ENCODE measurements at places on chromosomes 7 and 10.

- no peak for DNase-seq
Observed at GRCh38 chr7:79034730-79035129, 418.7 kb downstream of the MAGI2 start.

GRCh38 chr7:28942168-28942567, 16.0 kb downstream of the TRIL start:
- no peak for DNase-seq

DNA sequence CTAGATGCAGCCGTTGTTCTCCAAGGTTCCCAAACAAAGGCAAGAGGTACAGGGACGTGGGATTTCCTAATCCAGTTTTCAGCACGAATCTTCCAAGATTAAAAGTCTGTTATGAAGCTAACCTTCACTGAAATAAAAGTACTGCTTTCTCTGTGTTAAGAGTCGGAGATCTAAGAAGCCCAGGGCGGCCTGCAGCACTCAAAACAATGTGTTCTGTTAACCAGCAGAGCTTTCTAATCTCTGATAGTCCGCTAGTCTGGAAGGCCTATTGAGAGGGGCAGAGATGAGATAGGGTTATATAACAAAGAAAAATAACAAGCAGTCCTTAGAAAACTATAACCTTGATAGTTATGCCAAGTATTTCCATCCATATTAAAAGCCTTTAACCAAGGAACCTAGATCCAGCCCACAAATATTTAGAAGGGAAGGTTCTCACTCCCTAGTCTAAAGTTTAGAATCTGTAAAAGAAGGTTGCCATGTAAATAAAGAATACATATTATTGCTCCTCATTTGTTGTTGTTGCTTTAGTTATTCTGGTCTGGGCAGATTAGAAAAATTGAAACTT, 106.3 kb upstream of the SVIL start:
- DNase-seq: no peak

DNA sequence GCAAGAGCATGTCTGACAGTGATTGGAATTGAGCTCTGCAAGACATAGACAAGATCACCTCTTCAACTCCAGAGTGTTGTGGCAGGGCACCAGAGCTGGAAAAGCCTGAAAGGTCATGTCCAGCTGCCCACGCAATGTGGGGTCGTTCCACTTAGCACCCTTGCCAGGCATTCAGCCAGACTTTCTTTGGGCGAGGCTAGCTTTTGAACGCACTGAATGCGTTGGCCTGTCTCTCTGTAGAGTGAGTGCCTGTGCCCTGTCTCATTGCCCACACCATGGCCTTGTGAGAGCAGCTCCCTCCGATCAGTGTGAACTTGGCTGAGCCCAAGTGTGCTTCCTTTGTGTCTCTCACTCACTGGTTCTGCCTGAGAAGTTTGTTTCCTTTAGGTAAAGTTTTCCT, 23.3 kb downstream of the UBTD1 start:
- DNase-seq: no peak

GRCh38 chr7:128876978-128877755, 14.5 kb downstream of the ATP6V1F start:
- DNase-seq: no peak

DNA sequence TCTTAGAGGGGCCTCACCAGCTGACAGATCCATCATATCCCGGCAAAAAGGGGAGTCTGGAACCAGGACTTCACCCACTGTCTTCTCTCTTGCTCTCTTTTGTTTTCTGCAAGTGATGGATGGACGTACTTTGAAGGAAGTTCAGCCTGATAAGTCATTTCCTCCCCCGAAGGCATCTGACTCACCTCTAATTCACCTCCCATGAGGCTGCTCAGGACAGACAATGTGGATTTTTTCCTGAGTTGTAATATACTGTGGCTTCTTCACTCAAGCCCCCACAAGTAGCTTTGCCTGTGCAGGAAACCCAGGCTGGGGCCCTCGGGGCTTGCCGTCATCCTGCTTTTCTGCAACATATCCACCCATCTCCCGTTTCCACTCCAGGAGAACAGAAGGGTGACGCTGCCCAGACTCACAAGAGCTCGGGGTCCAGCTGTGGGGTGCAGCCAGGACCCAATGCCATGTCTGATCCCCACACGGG, 70.4 kb downstream of the ASB13 start:
- DNase-seq: no peak

- DNase-seq: peak; percentile 96
Observed at GRCh38 chr7:106112118-106112971, at the start of gene SYPL1. Gene SYPL1, minus strand, starts transcription at chr7:106112312. Its CDS starts 104 bp downstream, at chr7:106112208.

DNA sequence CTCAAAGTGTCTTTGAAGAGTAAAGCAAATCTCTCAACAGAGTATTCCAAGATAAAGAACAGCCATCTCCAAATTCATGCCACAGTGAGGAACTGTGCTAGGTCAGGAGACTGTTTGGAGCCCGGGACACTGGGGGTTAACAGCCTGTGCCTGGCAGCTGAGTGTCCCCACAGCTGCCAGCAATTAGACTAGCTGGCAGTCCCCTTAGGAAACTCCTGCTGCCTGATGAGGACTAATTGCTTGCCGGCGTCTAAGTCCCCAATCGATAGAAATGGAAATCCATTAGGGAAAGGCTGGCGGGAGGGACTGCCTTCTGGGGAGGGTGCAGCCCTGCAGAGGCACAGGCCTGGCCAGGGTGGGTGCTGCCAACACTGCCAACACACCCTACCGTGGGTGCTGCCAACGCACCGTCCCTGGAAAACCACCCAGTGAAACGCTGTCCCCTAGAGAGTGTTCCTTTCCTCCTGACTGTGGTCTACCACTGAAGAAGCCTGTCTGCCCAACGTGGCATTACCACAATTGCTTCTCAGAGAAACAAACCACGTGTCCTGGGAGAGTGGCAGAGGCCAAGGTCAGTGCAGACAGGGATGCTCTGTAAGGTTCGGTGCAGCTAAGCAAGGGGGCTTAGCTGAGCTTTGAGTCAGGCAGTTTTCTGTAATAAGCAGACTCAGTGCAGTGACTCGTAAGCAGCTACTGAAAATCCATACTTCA, 60.8 kb downstream of the XRCC2 start:
- no peak for DNase-seq

GRCh38 chr7:117946151-117946633, 73.0 kb upstream of the CTTNBP2 start:
- DNase-seq: no peak

GRCh38 chr7:84123965-84124547, 70.5 kb downstream of the SEMA3A start:
- no peak for DNase-seq

- DNase-seq: no peak
Observed at GRCh38 chr7:129262324-129262723, 37.5 kb downstream of the AHCYL2 start.

GRCh38 chr10:101308051-101308450, 45.9 kb upstream of the BTRC start:
- no peak for DNase-seq

DNA sequence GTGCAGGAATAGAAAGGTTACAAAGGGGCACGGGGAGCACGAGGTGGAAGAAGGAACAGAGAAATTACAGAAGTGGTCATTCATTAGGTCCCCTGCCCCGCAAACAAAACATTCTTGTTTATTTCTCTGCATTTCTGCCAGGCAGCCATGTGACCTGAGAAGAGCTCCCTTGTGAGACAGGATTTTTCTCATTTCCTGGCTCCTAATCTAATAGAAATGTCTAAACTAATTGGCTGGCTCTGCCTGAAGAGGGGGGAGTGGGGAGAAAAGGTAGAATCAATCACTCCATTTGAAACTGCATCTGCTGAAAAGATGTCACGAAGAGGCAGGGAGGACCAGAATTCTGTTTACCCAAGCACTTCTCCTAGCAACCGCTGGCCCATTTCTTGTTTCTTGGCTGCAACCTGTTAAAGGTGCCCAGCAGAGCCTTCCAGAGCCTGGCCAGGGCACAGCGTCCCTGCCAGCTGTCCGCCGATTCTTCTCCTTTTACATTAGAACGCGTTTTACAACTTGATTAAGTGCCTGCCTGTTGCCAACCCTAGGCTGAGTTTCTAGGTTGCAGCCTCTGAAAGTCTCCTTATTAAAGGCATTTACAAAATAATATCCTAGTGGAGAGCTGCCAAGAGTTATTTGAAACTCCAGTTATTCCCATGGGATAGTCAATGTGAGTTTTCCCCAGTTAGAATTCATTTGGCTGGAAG, 1227.6 kb downstream of the TYW1 start:
- no peak for DNase-seq

DNA sequence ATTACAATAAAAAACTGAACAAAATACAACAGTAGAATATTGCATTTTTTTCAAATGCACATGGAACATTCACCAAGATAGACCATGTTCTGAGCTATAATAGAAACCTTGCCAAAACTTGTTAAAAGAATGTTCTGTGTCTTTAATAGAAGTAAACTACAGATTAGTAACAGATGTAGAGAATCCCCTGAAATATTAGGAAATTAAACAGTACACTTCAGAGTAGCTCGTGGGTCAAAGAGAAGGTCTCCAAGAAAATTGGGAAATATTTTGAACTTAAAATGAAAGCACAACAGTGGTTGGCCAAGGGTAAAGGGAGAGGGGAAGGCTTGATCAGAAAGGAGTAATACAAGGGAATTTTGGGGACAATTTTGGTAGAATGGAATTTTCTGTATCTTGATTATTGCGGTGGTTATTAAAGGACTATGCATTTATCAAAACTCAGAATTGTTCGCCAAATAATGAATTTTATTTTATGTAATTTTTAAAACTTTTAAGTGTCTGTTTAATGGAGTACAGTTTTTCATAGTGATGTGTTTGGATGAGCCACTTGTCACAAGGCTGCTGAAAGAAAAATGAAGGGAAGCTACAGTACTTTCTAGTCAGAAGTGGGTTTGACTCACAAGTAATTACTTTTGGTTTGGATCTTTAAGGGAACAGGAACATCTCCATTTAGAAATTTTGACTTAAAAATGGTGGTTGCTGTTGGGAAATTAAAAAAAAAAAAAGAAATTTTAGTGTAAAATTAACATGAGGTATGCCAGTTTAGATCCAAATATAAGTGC, 10.2 kb downstream of the PLEKHA8 start:
- no peak for DNase-seq

DNA sequence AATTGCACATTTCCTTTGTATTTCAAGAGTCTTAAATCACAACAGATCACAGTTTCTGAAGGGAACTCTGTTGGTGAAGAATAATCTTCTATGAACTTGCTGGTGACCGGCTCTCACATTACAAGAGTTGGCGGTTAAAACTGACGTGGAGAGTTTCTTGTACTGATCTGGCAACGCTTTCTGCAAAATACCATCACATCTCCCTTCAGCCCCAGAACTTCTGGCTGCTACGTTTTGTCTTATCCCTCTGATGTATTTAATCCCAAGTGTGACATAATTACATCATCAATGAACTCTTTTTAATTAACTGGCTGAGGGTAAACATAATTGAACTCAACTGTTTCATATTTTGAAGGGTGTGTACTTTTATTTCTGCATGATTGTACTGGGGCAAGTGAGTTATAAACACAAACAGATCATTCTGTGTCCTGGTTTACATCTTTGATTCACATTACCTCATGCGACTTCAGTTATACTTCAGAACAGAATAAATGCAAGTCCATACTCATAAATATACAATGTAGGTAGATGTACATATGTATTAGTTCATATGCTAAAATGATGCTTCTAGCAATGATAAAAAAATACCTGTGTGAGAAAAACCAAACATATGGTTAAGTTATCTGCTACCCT, 105.1 kb upstream of the NPVF start:
- no peak for DNase-seq

DNA sequence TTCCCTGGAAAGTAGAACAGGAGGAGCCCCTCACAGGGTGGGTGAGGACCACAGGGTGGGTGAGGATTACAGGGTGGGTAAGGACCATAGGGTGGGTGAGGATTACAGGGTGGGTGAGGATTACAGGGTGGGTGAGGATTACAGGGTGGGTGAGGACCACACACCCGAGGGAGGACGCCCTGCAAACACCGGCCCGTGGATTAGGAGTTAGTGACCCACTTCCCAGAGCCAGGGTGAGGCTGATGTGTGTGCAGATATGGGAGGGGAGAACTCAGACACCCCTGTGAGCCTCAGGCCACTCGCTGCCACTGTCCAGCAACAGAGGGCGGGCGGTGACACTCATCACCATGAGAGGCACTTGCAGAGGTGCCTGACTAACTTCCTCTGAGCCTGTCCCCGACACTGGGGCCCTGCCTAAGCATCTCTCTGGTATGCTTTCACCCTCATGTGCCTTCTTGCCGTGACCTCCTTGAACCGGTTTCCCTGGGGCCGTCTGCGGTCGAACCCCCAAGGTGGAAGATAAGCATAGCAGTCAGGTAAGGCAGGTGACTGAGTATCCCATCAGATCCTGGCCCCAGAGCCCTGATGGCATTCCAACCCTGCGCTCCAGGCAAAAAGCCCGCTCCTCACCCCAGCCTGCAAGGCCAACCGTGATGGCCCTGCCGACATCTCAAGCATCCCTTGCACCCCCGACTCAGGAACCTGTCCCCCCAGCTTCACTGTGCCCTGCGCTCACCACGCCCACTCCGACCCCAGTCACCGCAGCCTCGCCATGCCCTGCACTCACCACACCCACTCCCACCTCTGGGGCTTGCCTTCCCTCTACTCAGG, 74.1 kb downstream of the FAM53B start:
- no peak for DNase-seq

- DNase-seq: no peak
Observed at GRCh38 chr7:25753837-25754236, 398.2 kb upstream of the NFE2L3 start.

- DNase-seq: no peak
Observed at GRCh38 chr10:62961951-62962523, 145.9 kb upstream of the EGR2 start.

GRCh38 chr7:44959433-44959951, 19.3 kb downstream of the MYO1G start:
- peak; percentile 74 for DNase-seq

DNA sequence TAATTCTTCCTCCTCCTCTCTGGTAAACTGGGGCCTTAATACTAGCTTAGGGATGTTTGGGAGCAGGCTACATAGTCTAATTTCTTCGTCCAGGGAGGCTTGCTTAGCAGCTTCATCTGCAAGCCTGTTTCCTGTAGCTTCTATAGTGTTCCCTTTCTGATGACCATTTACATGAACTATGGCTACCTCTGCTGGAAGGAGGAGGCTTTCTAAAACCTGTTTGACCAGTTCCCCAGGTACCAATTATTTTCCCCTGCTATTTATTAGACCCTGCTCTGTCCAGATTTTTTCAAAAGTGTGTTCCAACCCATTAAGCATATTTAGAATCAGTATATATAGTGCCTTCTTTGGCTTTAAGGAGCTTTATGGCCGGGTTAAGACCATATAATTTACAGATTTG, 38.8 kb upstream of the DNAH11 start:
- DNase-seq: no peak

GRCh38 chr7:47227762-47228177, 354.1 kb downstream of the TNS3 start:
- no peak for DNase-seq

- DNase-seq: no peak
Observed at GRCh38 chr7:70219061-70219460, 620.8 kb downstream of the AUTS2 start.

GRCh38 chr10:60662917-60663614, 115.2 kb upstream of the CDK1 start:
- DNase-seq: no peak

DNA sequence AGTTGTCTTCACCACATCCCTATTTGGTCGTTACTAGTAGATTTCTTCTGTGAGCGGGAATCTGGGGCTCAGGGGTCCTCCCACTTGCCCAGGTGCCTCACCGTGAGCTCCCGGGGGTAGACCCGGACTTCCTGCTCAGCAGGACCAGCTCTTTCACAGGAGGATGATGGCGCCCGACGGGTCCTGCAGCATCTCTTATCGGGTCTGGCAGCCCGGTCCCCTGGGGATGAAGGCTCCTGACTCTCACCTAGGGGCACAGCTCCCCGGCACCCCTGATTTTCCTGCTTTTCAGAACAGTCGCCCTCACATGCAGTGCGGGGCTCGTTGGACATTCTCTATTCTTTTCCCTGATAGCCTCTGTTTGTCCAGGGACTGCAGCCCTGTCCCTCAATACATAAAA, 33.0 kb upstream of the SHH start:
- no peak for DNase-seq

- no peak for DNase-seq
Observed at GRCh38 chr10:100746784-100747455, 1.5 kb downstream of the PAX2 start.
